GM04503 (cell line): ENCODE measurements at places on chromosomes 3 and 15.

- DNase-seq, result no peak
Observed at GRCh38 chr15:50144341-50145120, 25.5 kb upstream of the ATP8B4 start.

DNA sequence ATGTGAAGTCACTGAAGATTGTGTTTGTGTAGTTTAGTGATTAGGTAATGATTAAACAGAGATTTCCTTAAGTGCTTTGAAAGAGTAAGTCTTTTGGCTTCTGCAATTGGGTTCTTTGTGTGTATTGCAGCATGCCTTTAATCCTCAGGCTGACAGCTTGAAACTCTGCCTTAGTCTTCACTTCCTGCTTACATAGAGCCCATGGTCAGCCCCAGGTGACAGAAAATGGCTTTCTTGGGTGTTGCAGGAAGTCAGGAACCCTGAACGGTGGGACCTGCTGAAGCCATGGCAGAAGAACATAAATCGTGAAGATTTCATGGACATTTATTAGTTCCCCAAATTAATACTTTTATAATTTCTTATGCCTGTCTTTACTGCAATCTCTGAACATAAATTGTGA is 61.3 kb downstream of the KBTBD8 start:
- DNase-seq, result no peak

- DNase-seq, result no peak
Observed at GRCh38 chr15:77081971-77082370, 11.1 kb upstream of the TSPAN3 start.

GRCh38 chr3:111521891-111522290 is 20.1 kb upstream of the CD96 start:
- DNase-seq, result peak; percentile 68

DNA sequence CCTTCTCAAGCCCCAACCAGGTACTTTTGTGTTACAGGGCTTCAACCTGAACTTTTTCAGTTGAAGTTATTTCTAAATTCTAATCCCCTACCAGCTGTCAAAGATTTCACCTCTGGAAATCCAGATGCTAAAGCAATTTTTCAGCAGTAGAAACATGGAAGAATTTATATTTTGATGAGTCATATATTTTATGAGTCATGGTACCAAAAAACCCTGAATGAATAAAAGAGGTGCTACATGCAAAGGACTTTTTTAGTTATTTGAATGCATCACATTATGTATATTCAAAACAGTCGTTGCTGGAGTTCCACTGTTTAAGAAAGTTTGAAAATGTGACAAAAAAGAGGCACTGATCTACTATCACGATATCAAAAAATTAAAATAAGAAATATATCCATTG is 96.0 kb upstream of the ZNF385D start:
- DNase-seq, result no peak

- DNase-seq, result no peak
Observed at GRCh38 chr3:4761759-4762158, 217.5 kb upstream of the BHLHE40 start.

DNA sequence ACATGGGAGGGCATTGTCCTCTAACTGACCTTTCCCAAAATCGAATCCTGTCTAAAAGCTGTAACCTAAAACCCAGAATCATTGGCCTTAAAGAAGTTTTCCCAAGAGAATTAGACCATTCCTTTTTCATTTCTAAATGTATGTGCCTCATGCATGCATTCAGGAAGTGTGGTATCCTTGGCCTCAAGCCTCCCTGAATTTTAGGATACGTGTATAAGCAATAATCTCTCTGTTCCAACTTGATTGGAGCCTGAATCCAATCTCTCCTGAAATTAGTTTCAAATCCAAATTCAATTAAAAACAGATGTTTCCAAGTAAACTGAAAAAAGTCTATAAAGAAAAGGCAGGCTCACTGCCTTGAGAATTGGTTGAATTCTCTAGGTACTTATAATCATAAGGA is 86.0 kb upstream of the VEPH1 start:
- no peak for DNase-seq

DNA sequence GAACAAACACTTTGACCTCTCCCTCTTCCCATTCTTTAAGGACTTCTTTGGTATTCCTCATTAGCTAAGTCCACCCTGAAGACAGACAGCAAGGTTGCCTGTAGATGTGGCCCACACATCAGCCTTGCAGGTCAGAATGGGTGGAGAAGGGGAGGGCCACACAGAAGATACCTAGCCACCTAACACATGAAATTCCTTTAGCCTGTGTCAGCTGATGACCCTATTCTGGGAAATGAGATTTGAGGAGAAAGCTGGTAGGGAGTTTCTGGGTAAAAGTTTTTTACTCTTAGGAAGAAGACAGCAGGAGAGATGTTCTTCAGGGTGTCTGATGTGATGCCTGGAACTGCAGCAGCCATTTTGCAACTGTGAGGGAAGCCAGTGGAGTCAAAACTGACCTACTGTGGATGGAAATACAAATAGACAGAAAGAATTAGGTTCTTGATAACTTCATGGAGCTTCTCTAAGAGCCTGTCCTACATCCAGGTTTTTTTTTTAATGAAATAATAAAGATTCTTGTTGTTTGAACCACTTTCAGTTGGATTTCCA is 17.8 kb upstream of the SMAD6 start:
- DNase-seq, result no peak

- peak; percentile 99 for DNase-seq
Observed at GRCh38 chr3:40504636-40505430, 1.0 kb upstream of the ZNF620 start.

- DNase-seq, result no peak
Observed at GRCh38 chr15:82178061-82178460, 84.5 kb downstream of the EFL1 start.

- DNase-seq, result no peak
Observed at GRCh38 chr3:142638291-142638690, 42.1 kb downstream of the PLS1 start.
